HepG2 (cell line): ENCODE measurements at places on chromosomes 5 and 9.
A peak's percentile ranks its signal among the peaks of the same experiment; 100 is the strongest.

DNA sequence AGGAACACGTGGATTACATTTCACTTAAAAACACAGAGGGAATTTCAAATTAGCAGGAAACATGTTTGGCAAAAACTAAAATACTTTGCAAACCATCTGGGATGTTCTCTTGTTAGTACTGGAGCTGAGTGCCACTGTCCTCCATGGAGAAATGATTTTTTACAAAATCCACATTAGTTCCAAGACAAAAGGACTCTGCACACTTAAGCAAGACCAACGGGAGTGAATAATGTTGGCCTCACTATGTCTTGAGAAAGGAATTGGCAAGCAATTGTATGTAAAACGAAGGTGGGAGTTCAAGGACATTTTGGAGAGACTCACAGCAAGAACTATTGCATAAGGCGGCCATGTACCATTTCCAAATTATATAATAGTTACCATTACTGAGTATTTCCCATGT, 547.5 kb downstream of the EBF1 start:
- no peak for DNase-seq

- peak; percentile 62 for DNase-seq
Observed at GRCh38 chr5:54009357-54009756, 301.0 kb downstream of the ARL15 start.

GRCh38 chr5:175713930-175714329, 56.1 kb downstream of the HRH2 start:
- DNase-seq, result no peak

GRCh38 chr9:116686693-116687073, 422 bp upstream of the TRIM32 start:
- peak; percentile 10 for DNase-seq

- DNase-seq, result no peak
Observed at GRCh38 chr5:1561402-1561929, 37.7 kb upstream of the LPCAT1 start.

DNA sequence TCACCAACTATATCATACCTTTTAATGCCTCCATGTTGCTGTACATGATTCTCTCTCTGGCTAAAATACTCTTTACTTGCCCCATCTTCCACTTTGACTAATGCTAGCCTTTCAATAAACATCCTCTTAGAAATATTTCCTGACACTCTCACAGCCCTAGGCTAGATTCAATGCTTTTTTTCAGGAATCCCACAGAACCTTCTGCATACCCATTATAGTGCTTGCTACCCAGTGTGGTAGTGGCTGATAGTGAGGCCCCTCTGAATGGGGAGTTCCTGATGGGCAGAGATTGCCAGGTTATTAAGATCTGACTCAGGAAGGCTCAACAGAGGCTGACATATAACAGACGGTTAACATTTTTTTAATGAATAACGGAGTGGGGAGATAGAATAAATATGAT, 11.6 kb downstream of the SSBP2 start:
- no peak for DNase-seq

DNA sequence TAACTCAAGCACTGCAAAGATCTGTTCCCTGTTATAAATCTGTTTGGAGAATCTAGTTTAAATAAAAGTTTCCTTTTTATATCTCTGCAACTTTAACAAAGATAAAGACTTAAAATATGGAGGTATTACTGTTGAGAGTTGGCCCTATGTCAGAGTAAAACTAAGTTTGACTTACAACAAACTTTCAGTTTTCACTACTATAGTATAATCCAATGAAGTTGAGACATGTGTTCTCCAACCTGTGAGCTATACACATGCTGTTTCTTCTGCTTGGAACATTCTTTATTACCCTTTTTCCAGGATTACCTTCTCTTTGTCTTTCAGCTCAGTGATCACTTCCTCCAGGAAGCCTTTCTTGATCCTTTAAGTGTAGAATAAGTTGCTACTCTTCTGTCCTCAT, 1109.3 kb downstream of the MAT2B start:
- no peak for DNase-seq

- peak; percentile 25 for DNase-seq
Observed at GRCh38 chr5:80780024-80780423, 125.2 kb upstream of the DHFR start.

GRCh38 chr9:134807716-134808446, 72.7 kb upstream of the FCN2 start:
- DNase-seq, result no peak

- peak; percentile 55 for DNase-seq
Observed at GRCh38 chr9:111597852-111598732, 1.4 kb downstream of the PTGR1 start.
